ENCODE measurements at places on chromosomes 5 and 9.
A peak's percentile ranks its signal among the peaks of the same experiment; 100 is the strongest.

- no peak for DNase-seq
These were observed 5.8 kb upstream of the SPOCK1 start for GRCh38 chr5:137504916-137505315.

DNA sequence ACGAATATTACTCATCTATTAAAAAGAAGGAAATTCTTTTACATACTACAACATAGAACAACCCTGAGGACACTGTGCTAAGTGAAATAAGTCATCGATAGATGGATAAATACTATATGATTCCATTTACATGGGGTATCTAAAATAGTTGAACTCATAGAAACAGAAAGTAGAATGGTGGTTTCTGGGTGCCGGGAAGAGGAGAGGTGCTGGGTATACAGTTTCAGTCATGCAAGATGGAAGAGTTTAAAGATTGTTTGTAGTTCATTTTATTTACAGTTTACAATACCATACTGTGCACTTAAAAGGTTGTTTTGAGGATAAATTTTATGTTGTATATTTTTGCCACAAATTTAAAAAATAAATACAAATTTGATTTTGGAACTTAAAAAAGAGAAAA lies 267.5 kb upstream of the ITGA1 start:
- DNase-seq: no peak

DNA sequence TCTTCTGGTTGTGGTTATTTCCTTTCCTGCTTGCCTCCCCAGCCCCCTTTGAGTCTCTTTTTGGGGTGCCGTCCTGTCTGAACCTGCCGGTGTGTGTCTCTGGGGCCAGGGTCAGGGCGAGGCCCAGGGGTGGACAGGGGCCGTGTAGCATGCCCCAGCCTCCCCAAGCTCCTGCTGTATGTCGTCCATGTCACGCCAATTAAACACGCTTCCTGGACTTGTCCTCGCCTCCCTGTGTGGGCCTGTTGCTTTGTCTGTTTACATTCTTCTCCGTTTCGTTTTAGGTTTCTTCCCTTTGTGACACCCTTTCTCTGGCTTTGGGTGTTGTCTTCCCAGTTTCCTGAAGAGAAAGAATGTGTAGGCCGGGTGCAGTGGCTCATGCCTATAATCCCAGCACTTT lies 28.5 kb upstream of the HMCN2 start:
- DNase-seq: no peak

DNA sequence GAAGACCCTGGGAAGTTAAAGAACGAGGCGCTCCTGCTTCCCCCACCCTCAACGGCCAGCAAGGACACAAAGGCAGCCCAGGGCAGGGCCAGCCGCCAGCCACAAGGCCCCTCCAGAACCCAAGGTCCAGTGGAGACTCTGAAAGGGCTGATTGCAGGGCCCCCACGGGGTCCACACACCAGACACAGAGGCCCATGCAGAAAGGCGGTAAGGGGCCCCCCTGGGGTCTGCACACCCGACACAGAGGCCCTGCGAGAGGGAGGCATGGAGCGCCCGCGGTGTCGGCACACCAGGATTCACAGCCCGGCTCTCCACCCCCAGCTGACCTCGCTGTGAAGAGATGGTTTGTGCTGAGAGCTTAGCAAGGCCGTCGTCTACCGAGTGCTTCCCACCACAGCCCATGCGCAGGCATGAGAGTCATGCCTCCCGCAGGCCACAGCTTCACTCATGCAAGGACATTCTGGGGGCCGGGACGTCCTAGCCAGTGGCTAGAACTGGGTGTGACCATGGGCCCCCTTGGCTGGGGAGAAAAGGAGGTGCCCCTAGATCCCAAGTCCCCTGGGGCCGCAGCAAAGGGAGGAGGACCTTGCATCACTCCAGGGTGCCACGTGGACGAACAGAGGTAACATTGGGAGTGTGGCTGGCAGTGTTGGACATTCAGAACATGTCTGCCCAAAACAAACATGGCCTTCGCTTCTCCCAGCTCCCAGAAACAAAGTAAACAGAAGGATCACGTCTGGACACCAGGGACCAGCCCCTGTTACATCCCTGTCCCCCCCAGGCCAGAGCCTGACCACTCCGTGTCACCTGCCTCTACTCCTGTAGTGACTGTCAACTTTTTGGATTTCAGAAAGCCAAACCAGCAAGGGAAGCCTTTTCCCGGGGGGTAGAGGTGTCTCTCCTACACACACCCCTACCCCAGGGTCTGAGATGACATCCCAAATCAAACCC lies 9.8 kb downstream of the BRD3 start:
- peak; percentile 13 for DNase-seq

GRCh38 chr5:170488570-170488969 lies 15.2 kb upstream of the KCNIP1 start:
- no peak for DNase-seq

- no peak for DNase-seq
These were observed 30.6 kb downstream of the SNX2 start for GRCh38 chr5:122805481-122805880.

DNA sequence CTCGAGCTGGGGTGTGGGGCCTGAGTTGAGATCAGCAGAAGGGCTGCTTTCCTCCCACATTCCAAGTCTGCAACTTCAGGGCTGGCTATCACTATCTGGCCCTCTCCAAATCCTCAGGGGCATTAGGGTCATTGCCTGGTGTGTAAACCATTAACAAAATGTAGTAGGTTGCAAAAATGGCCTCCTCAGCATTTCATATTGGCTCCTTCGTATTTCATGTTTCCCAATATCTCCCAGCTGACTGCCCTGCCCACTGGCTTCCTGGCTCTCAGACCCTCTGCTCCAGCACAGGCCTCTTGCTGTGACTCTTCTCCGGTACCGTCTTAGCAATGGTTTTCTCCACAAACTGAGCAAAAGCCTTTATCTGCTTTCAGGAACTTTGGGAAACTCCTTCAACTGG lies 113.8 kb downstream of the GADD45G start:
- no peak for DNase-seq

- peak; percentile 58 for DNase-seq
These were observed 58.3 kb upstream of the MOCS2 start for GRCh38 chr5:53167836-53168235.

DNA sequence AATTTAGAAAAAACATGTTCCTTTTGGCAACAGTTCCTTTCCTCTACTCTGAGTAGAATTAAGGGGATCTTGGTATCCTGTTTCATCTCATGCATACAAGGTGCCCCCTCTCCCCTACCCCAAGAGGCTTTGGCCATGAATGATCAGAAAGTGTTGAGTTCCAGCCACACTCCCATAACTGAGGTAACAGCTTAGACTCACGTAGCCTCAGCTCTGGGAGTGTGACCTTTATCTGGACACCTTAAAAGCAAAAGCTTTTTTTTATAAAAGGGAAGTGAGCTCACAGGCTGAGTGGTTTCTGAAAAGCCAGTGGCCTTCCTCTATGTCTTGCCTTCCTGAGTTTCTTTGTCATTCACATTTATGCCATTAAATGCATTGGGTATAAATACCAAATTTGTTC lies 900 bp upstream of the HAVCR2 start:
- DNase-seq: no peak

GRCh38 chr9:130026583-130027340 lies 16.2 kb downstream of the FNBP1 start:
- no peak for DNase-seq

GRCh38 chr5:39580702-39581453 lies 156.1 kb upstream of the DAB2 start:
- DNase-seq: no peak

- no peak for DNase-seq
These were observed 26.6 kb downstream of the PHF2 start for GRCh38 chr9:93603011-93603410.

- DNase-seq: no peak
These were observed 56.1 kb downstream of the MEF2C start for GRCh38 chr5:88826646-88827585.

GRCh38 chr5:113163328-113163727 lies 186.7 kb downstream of the DCP2 start:
- no peak for DNase-seq

DNA sequence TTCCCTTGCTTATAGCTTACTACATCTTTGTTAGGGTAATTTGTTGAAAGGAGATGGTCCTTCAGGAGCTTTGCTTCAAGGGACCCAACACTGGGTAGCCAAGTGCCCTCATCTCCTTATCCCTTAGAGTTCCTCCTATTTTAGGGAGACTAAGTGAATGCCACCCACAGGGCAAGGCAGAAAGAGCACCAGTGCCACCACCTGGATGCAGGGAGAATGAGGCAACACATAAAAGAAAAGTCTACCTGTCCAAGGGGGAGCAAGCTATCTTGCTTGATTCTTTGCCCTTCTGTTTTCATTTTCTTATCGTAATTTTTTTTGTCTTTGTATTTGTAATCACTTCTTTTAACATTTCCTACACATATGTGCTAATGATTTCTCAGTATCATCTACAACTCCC lies 205.5 kb downstream of the NPR3 start:
- no peak for DNase-seq

GRCh38 chr5:143177263-143177983 lies 226.1 kb downstream of the NR3C1 start:
- DNase-seq: no peak

All from left ventricle myocardium inferior (tissue), 1 donor.